ENCODE measurements at places on chromosomes 2 and 18.

DNA sequence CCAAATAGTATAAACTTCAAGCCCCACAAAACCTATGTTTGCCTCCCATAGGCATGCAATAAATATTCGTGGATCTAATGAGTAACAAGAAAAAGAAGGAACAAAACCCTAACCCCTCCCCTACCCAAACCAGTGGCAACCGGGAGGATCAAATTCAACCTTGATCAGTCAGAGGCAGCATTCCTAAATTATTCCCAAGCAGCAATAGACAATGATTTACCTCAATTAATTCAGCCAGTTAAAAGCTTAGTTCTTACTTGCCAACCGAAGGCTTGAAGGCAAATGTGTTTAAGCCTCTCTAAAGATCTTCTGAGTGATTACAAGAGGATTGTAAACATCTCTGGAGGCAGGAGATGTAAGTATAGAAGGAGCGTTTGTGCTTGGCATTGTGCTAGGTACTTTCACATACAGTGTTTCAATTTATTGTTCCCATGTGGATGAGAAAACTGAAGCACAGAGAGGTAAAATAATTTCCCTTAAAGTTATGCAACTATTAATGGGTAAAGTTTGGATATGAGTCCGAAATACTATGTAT lies 197.7 kb downstream of the MTX2 start:
- DNase-seq: no peak

DNA sequence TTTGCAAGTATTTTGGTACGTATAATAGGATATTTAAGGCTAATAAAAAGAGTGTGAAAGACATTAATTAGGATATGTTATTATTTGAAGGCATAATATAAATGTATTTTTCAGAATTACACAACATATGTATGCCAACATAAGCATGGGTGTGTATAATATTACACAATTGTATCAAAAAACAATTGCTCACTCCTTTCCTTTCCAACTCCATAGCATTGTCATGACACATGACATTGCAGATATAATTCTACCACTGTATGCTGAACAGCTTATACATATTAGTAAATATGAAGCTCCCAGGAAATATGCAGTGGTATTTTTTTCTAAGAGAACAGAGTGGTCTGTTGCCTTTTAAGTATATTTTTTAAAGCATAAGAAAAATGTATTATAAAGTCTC lies 593.1 kb downstream of the TMX3 start:
- no peak for DNase-seq

DNA sequence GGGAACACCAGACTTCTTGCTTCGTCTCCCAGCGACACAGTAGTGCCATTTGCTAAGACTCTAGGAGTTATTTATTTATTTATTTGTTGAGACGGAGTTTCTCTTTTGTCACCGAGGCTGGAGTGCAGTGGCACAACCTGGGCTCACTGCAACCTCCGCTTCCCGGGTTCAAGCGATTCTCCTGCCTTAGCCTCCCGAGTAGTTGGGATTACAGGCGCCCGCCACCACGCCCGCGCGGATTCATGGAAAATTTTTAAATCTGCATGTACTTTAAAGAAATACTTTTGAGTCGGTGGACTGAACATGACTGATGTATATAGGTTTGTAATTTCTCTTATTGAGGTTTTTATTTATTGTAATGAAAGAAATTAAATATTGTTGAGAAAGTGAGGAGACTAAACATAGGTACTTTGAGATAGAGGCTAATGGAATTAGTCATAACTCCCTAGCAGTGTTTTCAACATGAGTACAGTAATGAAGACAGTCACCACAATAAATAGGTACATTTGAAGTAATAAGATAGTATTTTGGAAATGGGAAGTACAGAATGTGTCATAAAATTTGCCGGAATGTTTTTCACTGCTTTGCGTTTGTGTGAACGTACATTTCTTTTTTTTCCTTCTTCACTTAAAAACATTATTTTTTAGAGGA lies 983 bp downstream of the MTX2 start:
- DNase-seq: no peak

GRCh38 chr2:230875347-230876315 lies 10.9 kb downstream of the ITM2C start:
- no peak for DNase-seq

- DNase-seq: no peak
Observed at GRCh38 chr2:236562434-236562833, 7.2 kb upstream of the ACKR3 start.

DNA sequence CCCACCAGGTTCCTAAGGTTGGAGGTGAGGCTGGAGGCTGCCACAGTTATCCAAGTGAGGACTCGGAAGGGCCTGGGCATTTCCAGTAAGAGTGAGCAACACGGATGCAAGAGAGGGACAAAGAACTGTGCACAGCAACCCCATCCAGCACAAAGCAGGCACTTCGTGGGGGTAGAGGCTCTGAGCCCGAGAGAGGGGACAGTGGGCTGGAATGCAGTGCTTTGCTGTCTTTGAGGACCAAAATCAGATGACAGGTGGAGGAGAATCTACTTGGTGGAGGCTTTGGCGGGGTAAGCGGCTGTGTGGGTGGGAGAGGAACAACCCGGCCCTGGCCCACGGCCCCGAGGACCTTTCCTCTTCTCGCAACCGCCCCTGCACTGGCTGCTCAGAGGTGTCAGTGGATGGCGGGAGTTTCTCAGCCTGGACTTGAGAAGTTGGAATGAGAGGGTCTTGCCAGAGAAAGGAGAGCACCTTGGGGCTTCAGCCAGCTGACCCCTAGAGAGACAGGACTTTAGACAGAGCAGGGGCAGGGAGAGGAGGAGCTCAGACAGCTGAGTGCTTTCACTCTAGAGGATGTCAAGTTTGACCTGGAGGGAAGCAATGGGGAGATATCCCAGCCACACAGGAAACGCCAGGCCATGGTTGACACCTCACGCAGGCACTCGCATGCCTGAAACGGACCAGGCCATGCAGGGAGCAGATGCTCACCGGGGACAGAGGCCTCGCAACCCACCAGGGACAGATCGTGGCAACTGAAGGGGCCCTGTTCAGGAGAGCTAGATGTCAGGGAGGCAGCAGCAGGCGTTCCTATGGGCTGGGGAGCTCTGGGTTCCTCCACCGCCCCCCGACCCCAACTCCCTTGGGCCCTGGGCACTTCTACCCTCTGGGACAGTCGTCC lies 11.6 kb downstream of the RAMP1 start:
- no peak for DNase-seq

- DNase-seq: no peak
Observed at GRCh38 chr2:237391140-237391539, 22.8 kb downstream of the COL6A3 start.

DNA sequence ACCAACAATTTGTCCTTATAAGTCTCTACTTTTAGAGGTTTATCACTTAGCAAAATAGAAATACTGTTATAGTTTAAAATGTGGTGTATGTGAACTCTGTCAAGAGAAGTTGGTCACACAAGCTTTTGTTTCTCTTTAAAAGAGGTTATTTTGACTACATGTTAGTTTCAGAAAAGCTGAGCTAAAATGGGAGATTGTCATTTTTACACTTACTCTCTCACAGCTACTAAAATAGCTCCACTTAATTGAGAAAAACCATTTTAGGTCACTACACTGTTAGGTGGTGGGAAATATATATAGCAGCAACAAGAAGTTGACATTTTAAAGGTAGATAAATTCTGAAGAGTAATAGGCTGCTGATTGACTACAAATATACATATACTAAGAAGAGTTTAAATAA lies 161.5 kb upstream of the KCNJ3 start:
- DNase-seq: no peak

- DNase-seq: no peak
Observed at GRCh38 chr2:135985826-135986393, 484 bp upstream of the DARS1 start.

DNA sequence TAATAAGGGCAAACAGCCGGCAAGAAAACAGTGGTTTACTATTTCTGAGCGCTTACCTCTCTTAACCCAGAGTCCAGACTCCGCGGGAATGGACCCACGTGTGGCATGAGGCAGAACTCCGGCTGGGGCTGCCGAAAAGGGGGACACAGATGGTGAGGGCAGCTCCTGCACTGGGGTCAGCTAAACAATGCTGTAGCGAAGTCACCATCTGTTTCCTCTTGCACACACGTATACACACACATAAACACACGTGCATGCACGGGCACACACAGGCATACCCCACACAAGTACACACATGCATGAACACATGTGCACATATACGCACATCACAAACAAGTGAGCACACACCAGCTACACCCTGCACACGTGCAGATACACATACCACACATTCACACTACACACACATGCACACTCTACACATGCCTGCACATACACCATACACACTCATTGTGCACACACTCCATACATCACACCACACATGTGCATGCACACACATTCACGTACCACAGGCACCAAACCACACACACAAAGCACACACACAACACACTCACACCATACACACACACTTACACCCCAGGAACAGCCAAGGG lies 105.9 kb upstream of the ID2 start:
- no peak for DNase-seq

GRCh38 chr2:16588565-16588964 lies 77.1 kb downstream of the CYRIA start:
- DNase-seq: no peak

GRCh38 chr18:51235009-51235789 lies 37.7 kb upstream of the MEX3C start:
- no peak for DNase-seq

DNA sequence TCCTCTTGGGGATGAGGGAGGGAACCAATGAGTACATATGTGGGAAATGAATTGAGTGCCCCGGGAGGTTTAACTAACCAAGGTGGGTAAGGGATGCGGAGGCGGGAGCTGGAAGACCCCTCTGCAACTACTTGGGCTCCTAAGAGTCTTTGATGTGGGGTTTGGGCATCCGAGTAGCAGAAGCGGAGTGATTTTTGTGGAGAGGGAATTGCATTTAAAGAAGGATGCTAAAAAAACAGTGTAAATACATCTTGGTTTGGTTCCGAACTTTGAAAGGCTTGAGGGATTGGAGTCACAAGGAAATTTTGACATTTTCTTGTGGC lies 215.7 kb downstream of the MCFD2 start:
- no peak for DNase-seq

- DNase-seq: no peak
Observed at GRCh38 chr18:22683196-22683676, 249.9 kb upstream of the RBBP8 start.

DNA sequence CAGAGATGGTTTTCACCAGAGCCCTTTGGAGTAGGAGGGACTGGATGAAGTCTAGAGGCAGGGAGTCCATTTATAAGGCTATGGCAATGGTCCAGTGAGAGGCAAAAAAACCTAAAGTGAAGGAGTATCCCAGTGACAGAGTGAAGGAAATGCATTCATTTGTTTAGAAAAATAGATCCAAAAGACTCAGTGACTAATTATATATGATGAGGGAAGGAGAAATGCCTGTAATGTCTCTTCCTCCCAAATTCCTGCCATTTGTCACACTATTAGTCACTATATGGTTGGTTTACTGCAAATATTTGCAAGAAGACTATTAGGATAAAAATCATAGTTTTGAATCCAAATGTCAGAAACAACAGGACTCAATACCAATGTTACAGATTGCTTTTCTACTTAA lies 104.2 kb downstream of the ZNF521 start:
- DNase-seq: no peak

DNA sequence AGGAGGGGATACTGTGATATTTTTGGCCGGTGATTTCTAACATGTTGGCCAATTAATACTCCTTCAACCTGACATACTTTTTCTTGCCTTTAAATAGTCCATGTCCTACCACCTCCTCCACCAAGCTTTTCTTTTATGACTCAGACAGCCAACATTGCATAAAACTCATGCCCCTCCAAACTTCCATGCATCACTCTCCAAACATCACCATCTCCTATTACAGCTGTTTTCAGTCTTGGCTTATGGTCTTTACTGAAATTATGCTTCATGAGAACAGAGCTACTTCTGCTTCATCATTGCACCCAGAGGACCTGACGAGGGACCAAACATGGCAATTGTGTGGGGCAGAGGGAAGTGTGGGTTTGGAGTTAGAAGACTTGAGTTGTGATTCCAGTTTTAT lies 305.4 kb downstream of the LPIN1 start:
- no peak for DNase-seq

DNA sequence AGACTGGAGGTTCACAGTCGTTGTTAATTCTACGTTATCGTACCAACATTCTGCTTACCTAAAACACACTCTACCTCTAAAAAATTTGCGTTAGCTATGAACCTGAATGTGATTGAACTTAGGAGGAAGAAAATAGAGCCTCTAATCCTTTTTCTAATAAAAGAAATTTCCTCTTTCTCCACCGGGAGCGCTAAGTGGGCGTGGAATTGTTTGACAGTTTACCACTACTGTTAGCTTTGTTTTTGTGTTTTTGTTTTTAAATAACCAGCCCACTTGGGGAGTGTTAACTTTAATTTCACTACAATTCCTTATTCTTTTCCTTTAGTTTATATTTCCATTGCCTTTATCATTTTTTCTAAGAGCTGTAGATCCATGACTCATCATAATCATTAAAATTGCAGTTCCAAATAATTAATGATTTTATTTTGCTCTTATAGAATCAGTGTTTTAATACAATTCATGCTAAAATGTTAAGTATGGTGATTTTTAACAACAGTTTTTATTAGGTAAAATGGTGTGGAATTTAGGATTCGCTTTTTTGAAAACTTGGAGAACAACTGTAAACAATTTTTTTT lies 55.0 kb upstream of the ITM2C start:
- DNase-seq: no peak

DNA sequence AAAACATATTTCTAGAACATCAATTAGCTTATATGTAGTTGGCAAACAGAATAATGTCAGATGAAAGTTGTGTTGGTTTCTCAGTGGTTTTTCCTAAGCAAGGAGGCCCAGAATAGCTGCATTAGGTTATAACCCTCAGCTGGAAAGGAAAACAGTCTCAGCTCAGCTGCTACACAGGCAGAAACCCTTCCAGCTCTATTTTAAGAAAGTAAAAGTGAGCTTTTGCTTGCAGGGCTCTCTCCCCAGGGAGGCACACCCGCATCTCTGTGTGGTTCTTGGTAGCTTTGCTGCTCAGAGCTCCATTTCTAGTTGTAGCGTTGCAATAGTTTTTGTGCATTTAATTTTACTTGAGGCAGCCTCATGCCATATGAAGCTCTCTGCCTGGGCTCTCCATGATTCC lies 54.6 kb downstream of the PIKFYVE start:
- no peak for DNase-seq

- DNase-seq: no peak
Observed at GRCh38 chr18:63850020-63850419, 37.5 kb upstream of the SERPINB2 start.

DNA sequence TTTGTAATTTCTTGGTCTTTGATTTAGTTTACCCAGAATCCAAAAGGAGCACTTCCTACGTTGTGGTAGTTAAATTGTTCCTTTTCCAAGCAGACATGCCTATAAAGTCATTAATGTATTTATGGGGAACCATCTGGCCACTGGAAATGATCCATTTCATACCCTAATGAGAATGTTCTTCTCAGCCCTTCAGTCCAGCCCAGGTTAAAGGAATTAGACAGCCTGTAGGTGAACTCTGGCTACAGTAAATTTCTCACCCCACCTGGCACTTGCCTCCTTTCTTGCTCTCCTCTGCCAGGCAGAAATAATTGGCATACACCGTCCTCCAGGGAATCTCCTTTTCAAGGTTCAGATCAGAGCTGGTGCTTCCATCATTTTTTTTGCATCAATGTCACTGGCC lies 121.1 kb downstream of the SETBP1 start:
- DNase-seq: no peak

All from cortex of kidney (tissue), 1 donor.